ENCODE measurements at places on chromosomes 2 and 18.

DNA sequence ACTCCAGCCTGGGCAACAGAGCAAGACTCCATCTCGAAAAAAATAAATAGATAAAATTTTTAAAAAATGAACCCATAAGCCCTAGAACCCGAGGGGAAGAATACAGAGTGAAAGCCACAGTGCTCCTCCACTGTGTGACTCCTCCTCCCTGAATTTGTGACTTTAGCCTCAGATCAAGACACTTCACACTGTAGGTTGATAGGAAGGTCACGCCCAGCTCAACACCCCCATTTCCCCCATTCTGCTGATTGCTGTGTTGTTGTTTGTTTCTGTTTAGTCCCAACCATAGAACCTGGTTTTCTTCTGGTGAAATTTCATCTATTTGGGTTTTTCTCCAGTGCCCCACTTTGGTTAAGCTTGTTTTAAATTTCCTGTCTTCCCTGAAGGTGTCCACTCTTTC, 102.2 kb downstream of the VIT start:
- DNase-seq, result no peak

DNA sequence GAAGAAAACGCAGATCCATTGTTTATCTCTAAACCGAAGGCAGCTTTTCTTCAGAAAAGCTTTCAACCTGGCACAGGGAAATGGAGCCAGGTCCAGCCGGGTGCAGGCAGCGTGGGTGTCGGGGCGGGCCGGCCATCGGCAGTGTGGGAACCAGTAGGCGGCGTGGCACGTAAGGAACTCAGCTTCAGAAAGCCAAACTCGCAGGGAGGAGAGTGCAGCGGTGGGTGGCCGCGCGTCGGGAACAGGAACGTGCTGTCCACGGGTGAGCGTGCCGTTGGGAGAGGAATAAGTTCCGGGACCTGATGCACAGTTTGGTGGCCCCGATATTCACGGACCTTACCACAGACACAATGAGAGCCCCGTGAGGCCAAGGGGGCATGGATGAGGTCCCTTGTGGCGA, 270.4 kb downstream of the TWIST2 start:
- no peak for DNase-seq

DNA sequence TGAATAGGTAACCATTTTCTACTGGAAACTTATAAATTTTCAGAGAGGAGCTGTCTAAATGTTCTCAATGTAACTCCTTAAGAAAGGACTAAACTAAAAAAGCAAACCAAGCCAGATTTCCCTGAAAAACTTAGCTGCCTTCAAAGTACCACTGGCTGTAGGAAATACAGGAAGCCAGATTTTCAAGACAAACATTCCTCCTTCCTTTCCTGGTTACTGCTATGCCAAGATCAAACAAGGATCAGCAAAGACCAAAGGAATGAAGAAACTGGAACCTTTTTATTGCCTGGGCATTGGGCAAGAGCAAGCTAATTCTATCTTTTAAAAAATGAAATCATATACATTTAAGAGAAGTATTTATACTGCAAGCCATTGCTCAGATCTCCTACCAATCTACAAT, 212.7 kb downstream of the DYM start:
- DNase-seq, result no peak

GRCh38 chr2:174673876-174674275, 76.3 kb upstream of the WIPF1 start:
- DNase-seq, result no peak

- DNase-seq, result no peak
Observed at GRCh38 chr18:29217124-29217915, 1040.4 kb upstream of the CDH2 start.

DNA sequence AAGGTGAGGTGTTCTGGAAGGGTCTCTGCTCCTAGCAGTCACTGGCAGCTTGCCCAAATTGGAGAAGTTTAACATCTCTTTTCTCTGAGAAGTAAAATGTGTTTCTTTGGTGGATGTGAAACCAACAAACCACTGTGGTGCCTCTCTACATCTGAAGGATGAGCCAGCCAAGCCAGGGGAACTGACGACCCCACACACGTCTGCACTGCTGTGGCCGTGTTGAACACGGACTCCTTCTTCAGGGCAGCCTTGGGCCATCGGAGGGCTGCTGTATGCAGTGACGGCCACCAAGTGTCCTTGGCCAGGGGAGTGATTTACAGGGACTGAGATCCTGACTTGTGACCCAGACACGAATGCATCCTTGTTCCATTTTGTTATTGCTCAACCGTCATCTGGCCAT, 207.8 kb downstream of the ACKR3 start:
- DNase-seq, result no peak

DNA sequence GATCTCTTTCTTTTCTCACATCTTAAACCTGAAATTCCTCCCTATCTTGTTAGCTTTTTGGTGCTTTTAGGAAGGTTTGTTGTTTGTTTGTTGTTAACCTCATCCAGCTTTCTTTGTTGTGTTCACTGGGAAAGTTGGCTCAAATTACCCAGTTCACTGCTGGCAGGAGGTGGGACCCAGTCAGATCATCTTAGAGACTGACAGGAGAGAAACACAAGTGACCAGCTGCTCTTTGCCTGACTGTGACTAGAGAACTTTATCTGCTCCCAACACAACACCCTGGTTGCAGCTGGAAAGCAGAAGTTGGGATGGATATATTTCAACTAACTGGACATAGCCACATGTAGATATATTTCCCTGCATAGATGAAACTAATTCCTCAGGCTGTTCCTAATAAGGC, 10.0 kb downstream of the MAPK4 start:
- DNase-seq, result no peak

DNA sequence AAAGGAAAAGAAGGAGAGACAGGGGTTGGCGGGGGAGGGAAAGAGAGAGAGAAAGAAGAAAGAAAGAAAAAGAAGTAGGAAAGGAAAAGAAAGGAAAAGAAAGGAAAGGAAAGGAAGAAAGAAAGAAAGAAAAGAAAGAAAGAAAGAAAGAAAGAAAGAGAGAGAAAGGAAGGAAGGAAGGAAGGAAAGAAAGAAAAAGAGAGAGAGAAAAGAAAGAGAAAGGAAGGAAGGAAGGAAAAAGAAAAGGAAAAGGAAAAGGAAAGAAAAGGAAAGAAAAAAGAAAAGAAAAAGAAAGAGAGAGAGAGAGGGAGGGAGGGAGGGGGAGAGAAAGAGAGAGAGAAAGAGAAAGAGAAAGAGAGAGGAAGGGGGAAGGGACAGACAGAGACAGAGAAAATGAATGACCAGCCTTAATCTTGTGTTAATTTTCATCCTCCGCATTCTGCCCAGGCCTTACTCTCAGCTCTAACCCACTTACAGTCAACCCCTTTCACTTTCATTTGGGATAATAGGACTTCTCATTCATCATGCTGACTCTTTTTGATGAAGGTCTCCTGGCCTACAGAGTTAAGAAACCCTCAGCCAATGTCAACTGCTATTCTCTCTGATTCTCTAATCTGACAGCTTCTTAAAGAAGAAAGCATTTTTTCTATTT, 207.3 kb downstream of the SUCLG1 start:
- no peak for DNase-seq

DNA sequence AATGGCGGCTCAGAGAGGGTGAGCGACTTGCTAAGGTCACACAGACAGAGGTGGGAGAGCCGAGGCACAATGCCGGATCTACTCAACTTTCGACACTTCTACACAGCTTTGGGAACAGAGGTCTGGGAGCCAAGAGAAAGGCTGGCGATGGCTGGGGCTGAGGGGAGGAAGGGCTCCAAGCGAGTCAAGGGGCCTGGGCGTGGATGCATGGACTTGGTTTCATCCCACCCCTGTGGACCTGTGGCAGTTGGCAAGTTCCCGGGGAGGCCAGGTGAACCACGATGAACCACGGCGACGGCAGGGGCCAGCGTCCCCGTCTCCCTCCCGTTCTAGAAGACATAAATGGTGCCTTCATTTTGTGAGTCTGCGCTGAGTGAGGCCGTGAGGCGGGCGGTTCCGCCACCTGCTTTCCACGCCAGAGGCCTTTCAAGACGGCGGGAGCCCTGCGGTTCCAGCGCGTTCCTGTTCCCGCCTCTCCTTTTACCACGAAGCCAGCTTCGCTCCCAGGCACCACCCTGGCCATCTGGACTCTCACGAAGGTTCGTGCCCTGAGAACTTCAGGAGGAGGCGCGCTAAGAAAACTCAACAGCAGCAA, 46.7 kb downstream of the EDAR start:
- DNase-seq, result no peak

- DNase-seq, result no peak
Observed at GRCh38 chr2:36423172-36423571, 67.6 kb downstream of the CRIM1 start.

DNA sequence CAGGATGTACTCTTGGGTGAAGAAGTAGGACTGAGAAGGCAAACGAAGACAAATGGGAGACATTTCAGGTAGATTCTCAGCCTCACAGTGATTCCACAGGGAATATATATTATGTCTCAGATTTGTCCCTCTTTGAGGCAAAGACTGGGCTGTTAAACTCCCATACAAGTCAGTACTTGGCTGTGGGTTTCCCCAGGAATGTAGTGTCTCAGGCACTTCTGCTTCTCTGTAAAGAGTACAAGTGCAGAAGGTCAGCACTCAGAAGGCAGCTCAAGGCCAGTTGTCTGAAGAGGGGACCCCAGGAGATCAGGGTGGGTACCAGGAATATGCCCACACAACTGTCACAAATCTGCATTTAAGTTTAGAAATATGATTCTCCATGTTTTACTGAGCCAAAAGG, 39.9 kb upstream of the COBLL1 start:
- DNase-seq, result no peak

GRCh38 chr2:9310377-9310776, 103.8 kb downstream of the ASAP2 start:
- DNase-seq, result no peak

- DNase-seq, result no peak
Observed at GRCh38 chr2:4190548-4190947, 487.2 kb downstream of the DCDC2C start.

DNA sequence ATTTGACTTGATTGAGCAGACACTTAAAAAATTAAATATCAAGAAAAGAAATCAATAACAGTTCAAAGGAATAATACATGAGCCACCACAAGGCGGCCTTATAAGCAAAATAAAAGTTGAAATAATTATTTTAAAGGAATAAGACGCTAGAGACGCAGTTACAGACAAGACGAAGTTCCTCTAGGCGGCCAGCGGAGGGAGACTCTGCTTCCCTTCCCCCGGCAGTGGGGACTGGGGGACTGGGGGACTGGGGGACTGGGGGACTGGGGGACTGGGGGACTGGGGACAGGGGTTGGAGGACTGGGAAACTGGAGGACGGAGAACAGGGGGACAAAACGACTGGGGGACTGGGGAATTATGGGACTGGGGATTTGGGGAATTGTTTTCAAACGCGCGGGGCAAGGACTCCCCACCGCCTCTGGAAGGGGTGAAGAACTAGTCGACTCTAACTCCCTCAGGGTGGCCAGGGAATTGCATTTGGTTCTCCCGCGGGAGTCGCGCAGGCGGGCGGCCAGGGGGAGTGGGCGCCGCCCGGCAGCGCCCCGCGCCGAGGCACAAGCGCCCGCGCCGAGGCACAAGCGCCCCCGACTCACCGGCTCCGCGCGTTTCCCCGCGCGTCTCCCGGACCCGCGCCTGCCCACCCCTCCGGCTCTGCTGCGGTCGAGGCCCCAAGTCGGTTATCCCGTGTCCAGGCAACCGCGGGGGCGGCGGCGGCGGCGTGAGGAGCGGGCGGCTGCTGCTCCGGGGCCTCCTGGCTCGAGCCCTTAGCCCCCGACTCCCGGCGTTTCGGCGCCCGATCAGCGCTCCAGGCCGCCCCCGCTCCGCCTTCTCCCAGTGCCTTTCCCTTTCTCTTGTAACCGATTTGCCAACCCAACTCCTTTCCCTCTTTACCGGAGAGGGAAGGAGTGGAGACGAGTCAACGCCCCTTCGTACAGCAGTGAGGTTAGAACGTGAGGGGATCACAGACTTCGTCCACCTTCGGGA, at the start of gene CCDC178:
CCDC178 (minus strand) TSS at position 662 of the 984 bp plus-strand sequence. CDS start 28,633 bp downstream, outside the sequence.
- no peak for DNase-seq

- no peak for DNase-seq
Observed at GRCh38 chr18:29873211-29873610, 1169.3 kb downstream of the DSC3 start.

- DNase-seq, result no peak
Observed at GRCh38 chr18:73638709-73639108, 508.9 kb downstream of the FBXO15 start.

- no peak for DNase-seq
Observed at GRCh38 chr2:185132501-185133041, 534.2 kb downstream of the ZNF804A start.

- DNase-seq, result no peak
Observed at GRCh38 chr2:213315168-213315876, 31.1 kb downstream of the SPAG16 start.

GRCh38 chr2:3257166-3257565, 120.5 kb downstream of the EIPR1 start:
- no peak for DNase-seq

DNA sequence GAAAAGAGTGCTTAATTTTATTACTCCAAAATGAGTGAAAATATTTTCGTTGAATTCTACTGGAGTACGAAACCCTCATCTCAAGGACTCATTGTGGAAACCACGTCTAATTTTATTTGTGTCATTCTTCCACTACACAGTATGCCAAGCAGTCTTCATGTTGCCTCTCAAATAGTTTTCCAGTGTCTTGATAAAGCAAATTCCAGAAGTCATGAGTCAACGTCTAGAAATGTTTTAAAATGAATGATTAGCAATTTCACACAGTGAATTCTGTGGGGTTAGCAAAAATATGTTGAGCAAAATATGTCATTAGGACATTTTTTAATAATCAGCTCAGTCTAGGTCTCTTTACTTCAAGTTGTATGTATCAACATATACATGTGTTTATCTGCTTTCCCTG, 865.5 kb downstream of the DSC3 start:
- DNase-seq, result no peak

GRCh38 chr2:239289545-239289944, 111.3 kb downstream of the HDAC4 start:
- DNase-seq, result no peak

DNA sequence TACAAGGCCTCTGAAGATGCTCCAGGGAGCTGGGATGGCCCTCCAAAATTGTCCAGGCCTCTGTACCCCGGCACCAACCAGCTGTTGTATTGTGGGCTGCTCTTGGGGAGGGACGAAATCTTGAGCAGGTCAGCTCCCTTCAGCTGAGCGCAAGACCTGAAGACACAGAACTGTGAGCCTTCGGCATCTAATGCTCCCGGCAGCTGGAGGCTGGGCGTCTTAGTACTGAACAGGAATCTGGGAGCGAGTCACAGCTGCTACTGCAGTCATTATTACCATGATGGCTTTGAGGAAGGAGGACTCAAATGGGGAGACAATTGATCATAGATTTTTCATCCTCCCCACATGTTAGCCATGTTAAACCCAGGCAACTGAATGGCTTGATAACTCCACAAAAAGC, 83.0 kb upstream of the LTBP1 start:
- no peak for DNase-seq

DNA sequence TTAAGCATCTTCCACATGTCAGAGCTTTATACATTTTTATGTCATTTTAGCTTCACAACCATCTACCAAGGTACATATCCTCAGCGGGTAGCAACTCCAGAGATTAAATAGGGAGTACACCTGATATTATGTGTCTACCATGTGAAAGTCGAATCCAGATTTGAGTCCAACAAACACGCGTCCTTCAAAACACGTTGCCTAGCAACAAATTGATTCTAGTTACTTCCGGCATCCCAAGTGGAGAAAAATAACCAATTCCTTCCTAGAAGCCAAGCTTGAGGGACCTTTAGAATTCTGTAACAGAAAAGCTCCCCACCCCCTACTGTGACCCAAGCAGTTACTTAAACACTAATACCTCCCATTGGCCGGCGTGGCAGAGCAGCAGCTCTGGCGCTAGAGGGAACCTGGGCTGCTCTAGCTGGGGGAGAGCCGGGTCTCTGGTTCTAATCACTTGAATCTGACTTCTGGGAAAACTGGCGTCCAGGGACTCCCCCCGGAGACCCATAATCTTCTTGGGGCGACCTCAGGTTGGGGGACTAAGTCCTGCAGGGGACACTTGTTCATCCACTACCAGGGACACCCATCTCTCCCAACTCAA, at the start of gene ERICH2:
ERICH2 (plus strand) TSS at position 371 of the 598 bp plus-strand sequence. CDS start 304 bp downstream, outside the sequence.
- DNase-seq, result peak; percentile 61

- no peak for DNase-seq
Observed at GRCh38 chr2:222309361-222309760, 10.6 kb upstream of the PAX3 start.
